Stimulated activated CD8-positive, alpha-beta memory T cell treated with anti-CD3 and anti-CD28 coated beads, Interleukin-2, amount 100 ng/mL, for 1 hour (primary cell): ENCODE measurements at places on chromosomes 5 and 9.

DNA sequence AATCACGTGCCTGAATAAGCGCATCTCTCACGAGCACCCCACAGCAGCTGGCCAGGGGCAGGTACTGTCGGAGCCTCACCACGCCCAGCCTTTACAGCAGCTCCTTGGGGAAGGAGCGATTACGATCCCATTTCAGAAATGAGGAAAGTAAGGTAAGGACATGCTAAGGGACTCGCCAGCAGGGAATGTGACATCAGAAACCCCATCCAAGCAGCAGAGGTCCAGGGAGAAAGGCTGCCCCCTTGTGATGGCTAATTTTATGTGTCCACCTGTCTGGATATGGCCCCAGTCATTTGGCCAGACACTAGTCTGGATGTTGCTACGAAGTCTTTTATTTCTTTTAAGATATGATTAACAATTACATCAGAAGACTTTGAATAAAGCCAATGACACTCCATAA, 77.3 kb downstream of the UBE2QL1 start:
- no peak for DNase-seq

DNA sequence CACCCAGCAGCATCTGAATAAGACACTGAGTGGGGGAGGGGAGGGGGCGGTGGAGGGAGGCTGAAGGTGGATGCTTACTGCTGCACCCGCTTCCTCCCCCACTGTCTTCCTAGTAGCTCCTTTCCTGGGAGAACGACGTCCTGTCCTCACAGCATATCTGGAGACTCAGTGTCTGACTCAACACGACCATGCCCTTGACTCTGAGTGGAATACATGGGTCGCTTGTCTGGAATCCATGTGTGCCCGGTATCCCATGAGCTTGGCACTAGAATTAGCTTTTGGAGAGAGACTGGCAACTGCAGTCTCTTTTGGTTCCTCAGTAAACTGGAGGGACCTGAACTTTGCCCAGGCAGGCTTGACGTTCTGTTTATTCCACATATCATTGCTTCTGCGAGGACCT, 125.4 kb upstream of the FAM120A start:
- DNase-seq = no peak

- DNase-seq = no peak
Measured at GRCh38 chr5:173625673-173626504, 9.4 kb upstream of the BOD1 start.

- no peak for DNase-seq
Measured at GRCh38 chr9:124835026-124835557, 18.2 kb upstream of the WDR38 start.

GRCh38 chr9:127336506-127337352, 60.2 kb upstream of the SLC2A8 start:
- DNase-seq = no peak
